Activated T-helper 2 cell treated with anti-CD3 and anti-CD28 coated beads, Interferon-gamma antibody, Interleukin-2, Interleukin-4, amounts not matched to agents 10 μg/mL and 5 μg/mL and 100 μg/mL, durations not matched to agents 14 hours and 24 hours and 36 hours (primary cell): ENCODE measurements at places on chromosomes 3 and 15. TPM values are rescaled to one million over a fixed set of nuclear protein-coding genes. Genes with fewer than 3 reads are reported as not detected.

The CHRM5 gene
- total RNA-seq, result not detected in 2 replicates

The CHRD gene
- 0.07 TPM in 1 of 2 replicates, not detected in the other for total RNA-seq

The ASTE1 gene
- 7.4 and 8.0 TPM in 2 replicates for total RNA-seq

The CFAP161 gene
- not detected in 2 replicates for total RNA-seq

The LZTFL1 gene
- total RNA-seq, result 3.2 and 4.6 TPM in 2 replicates

The DUOXA1 gene
- 0.21 TPM in 1 of 2 replicates, not detected in the other for total RNA-seq
